ENCODE measurements at places on chromosomes 3 and 15.

DNA sequence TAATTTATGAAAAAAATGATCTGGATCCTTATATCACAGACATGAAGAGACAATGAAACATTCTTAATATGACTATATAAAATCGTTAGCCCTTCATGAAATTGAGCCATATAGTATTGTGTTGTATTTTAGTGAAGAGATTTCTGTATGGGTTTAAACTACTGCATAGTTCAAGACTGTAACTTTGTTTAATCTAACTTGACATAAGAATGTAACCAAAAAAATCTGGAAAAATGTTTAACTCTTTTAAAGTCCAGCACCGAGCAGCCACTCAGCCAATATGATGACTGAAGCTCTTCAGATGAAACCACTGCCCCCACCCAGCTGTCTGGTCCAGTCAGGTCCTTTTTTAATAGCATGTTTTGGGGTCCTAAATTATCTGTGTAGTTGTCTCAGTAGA is 4.9 kb downstream of the NANOGP8 start:
- no peak for DNase-seq

GRCh38 chr3:100838157-100838556 is 128.9 kb downstream of the TFG start:
- no peak for DNase-seq

DNA sequence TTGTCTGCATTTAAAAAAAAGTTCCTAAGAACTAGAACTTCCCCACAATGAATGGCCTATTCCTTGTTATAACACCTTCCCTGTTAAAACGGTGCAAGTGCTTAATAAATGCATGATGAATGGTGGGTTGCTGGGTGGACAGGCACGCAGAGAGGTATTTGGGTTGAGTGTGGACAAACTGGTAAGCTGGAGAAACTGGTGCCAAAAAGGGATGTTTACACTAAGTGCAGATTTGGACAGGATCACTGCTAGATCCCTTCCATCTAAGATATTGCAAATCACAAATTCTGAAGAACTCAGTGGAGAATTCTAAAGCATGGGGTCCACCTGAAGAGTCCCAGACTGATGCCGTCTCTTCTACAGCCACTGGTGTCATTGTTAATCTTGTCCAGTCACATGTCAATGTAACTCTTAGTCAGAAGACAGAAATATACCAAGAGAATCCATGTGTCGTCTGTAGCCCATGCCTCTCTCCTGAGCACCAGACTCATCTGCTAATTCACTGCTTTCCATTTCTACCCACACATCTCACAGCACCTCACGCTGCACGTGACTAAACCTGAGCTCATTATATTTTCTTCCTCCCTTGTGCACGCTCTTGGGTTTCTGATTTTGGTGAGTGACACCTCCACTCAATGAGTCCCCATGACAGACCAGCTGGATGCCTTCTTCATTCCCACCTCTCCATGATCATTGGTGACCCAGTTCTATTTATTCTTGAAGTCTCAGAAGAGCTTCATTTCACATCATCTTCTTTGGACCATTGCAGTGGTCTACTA is 328.9 kb downstream of the THSD4 start:
- DNase-seq = no peak

DNA sequence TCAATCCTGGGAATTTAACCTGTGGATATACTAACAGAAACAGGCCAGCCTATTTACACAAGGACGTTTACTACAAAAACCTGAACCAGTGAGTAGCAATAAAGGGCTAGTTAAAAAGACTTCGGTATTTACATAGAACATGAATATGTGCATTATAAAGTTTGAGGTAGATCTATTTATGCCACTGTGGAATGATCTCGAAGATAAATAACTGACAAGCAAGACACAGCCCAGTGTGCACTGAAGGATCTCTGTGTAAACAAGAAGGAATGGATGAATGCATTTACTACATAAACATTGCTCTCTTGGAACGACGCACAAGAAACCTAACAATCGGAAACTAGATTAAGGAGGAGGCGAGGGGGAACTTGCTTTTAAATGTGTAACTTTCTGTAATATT is 132.0 kb upstream of the NSMCE3 start:
- no peak for DNase-seq

GRCh38 chr3:4897765-4898453 is 81.3 kb upstream of the BHLHE40 start:
- DNase-seq = no peak

- DNase-seq = no peak
These were observed 536.8 kb downstream of the PYDC2 start for GRCh38 chr3:191997579-191998268.

GRCh38 chr3:127374086-127375010 is 86.5 kb upstream of the PRR20G start:
- no peak for DNase-seq

GRCh38 chr3:57152151-57153143 is 12.7 kb downstream of the IL17RD start:
- peak; percentile 47 for DNase-seq

- no peak for DNase-seq
These were observed 169.1 kb upstream of the CCDC54 start for GRCh38 chr3:107208100-107208499.

DNA sequence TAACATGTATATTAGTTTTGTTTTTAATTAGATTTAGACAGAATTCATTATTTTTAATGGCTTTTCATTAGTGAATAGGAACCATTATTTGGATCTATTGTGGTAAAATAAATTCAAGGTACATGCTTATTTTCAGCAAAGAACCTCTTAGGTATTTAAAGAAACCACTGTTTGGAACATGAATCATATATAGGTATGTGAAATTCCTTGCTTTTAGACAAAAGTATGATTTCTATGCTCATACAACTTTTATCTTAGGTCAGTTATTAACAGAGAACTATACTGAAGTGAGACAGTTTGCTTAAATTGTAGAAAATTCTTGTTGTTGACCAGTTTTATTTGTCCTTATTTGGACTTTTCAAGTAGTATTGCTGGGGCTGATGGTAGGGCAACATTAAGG is 389.9 kb downstream of the FEZF2 start:
- no peak for DNase-seq

DNA sequence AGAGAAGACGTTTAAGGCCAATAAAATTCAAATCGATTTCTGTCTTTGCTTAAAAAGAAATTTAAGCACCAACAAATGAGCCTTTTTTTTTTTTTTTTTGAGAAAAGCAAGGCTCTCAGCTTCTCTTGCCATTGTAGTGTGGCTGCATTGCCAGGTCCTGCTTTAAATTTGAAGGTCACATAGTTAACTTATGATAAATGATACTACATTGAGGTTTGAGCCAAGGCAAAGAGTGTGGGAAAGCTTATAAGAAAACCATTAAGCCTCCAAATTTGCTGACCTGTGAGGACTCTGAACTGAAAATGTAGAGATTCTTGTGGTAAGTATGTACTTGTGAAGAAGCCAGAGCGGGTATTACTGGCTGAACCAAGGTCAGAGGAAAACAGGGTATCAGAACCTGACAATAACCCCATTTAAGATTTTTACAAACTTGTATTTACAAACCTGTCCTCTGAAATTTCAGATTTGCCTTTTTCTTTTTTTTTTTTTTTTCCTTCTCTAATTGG is 519.7 kb upstream of the RGMA start:
- DNase-seq = no peak

GRCh38 chr3:182710557-182711157 is 82.6 kb upstream of the ATP11B start:
- DNase-seq = no peak

- no peak for DNase-seq
These were observed 94.9 kb downstream of the MFSD1 start for GRCh38 chr3:158896729-158897128.

GRCh38 chr3:128077665-128078064 is 25.4 kb downstream of the SEC61A1 start:
- DNase-seq = no peak

DNA sequence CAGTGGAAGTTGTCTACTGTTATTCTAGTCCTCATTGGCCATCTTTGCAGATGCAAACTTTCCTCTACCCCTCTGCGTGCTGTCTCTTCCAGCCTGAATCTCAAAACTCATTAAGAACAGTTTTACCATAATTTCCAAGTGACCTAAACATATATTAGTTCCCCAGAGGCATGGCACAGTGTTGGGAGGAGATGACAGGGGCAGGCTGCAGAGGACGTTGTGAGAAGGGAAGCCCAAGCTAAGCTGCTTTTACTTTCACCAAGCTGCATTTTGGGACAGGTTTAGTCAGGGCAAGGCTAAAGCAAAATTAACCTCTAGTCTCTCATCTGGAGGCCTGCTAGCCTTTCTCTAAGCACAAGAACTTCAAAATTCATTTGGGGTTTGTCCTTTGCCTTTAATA is 318.6 kb upstream of the SATB1 start:
- no peak for DNase-seq

DNA sequence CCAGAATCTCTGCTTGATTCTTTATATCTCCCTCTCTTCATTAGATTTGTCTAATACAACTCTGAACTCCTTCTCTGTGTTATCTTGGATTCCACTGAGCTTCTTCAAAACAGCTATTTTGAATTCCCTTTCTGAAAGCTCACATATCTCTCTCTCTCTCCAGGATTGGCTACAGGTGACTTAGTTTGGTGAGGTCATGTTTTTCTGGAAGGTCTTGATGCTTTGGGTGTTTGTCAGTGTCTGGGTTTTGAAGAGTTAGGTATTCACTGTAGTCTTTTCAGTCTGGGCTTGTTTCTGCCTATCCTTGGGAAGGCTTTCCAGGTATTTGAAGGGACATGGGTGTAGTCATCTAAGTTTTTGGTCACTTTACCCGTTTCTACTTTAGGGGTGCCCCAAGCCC is 781.8 kb downstream of the FHIT start:
- no peak for DNase-seq

DNA sequence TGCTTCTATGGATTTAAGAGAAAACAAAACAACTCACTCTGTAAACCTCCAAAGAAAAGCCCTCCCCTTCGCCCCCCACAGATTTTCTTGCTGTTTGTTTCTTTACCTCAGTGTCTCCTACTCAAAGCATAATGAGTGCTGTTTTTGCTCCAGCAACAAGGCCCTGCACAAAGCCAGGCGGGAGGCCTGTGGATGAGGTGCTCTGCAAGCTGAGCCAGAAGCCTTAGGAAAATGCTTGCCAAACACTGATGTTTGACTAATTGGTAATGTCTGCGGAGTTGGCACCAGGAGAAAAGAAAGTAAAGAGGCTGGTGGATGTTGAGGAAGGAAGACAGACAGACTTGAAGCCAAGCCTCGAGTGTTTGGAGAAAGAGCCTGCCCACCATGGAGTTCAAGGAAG is 99.7 kb downstream of the RARB start:
- no peak for DNase-seq

GRCh38 chr15:76235186-76235826 is 76.0 kb downstream of the ETFA start:
- DNase-seq = no peak

- DNase-seq = peak; percentile 51
These were observed 8.7 kb downstream of the SRP14 start for GRCh38 chr15:40029979-40030893.

DNA sequence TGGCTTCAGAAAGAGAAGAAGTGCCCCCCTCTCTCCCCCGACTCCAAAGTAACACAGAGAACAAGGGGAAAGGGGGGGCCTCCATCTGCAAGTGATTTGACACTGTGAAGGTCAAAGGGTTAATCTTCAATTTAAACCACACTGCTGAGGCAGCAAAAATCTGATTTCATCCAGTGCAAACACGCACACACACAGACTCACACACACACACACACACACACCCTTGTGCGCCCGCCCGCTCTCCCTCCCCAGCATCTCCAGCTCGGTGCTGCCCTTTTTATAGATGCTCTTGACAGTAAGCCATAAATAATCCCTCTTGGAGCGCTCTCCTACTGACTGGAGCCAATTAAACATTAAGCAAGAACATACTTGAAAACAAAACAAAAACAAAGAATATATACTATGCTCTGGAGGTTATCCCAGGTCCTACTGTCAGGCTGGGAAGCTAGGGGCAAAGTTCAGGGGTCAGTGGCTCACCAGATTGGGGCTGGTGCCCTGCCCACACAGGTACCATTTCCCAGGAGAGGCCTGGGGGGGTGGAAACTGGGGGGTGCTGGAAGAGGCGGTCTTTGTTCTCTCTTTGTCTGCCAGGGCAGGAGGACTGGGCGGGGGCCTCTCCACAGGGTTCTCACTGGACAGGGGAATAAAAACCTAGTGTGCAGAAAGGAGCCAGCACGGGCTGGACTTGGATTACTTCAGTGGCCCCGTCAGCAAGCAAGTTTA is 16.3 kb downstream of the BMF start:
- no peak for DNase-seq

- DNase-seq = no peak
These were observed 100.1 kb downstream of the RPL39L start for GRCh38 chr3:187039100-187039722.

DNA sequence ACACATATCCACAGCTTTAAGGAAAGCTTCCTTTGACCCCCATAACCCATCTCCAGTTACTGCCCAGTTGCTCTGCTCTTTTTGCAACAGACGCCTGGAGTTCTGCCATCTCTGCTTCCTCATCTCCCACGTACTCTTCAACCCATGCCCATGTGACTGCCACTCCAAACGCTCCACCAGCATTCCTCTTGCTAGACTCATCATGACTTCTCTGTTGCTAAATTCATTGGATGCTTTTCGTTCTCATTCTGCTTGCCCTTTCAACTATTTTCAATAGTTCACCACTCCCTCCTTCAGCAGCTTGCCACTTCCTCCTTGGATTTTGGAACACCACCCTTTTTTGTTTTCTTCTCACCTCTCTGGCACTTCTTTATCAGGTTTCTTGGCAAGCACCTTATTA is 2.7 kb upstream of the KNSTRN start:
- DNase-seq = no peak

DNA sequence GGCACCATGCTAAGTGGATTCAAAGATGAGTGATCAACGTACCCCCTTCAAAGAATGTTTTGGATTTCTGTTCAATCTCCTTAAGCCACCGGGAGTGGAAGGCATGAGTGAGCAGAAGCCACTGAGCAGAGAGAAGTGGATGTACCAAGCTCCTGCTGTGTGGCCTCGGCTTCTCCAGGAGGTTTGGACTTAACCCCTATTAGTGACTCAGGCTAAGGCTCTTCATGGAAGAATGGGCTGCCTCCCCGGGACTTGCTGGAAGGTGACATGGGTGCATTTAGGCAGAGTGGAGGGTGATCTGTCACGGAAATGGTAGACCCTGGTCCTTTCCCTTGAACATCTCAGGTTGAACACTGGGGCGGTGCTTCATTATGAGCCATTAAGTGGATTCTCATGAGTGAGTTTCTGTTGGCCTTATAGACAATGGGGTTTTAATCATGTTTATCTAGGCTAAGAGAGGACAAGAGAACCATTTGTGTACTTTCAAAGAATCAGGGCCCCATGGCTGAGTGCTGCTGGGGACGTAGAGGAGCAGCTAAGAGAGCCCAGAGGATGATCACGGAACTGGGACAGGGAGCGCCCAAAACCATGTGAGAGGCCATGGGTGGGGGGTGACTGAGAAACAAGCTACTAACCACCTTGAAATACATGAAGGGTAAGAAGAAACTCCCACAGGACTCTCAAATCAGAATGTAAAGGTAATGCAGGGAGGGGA is 62.2 kb downstream of the HES1 start:
- no peak for DNase-seq

GRCh38 chr15:28094732-28095521 is 4.2 kb downstream of the OCA2 start:
- peak; percentile 50 for DNase-seq

DNA sequence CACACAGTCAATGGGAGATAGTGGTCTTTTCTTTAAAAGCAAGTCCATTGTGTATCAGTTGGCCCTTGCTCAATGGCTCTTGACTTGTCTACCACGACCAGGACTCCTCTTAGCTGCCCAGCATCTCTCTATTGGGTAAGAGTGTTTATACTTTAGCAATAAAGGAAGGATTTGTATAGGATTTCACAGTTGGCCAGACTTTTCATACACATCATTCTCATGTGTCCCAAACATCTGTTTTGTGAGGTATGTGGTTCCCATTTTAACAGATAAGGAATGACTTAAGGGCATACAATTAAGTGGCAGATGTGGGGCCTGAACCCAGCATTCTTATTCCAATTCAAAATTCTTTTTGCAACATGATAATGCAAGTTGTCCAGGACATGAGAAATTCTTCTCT is 191.5 kb downstream of the CHST2 start:
- no peak for DNase-seq

Measured in glutamatergic neuron (in vitro differentiated cells).